ENCODE measurements at places on chromosomes 16 and 17.

GRCh38 chr16:85259115-85259831 is 147.0 kb upstream of the CIBAR2 start:
- no peak for DNase-seq

DNA sequence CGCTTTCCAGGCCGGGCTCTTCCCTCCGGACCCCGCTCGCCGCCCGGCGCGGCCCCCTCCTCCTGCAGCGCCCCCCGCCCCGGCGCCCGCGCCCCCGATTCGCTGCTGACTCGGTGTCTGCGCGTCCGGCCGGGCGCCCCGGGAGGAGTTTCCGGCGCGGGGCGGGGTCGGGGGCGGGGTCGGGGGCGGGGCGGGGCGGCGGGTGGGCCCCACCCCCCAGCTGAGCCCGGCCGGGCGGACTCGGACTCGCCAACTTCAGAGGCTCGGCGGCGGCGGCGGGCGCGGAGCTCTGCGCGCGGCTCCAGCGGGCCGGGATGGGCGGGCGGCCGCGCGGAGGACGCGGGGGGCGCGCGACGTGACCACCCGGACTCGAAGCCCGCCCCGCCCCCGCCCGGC is at the start of gene METRNL:
Gene METRNL, plus strand, starts transcription at position 258 of the 396 bp plus-strand sequence. CDS start 207 bp downstream, outside the sequence.
- peak; percentile 68 for DNase-seq

DNA sequence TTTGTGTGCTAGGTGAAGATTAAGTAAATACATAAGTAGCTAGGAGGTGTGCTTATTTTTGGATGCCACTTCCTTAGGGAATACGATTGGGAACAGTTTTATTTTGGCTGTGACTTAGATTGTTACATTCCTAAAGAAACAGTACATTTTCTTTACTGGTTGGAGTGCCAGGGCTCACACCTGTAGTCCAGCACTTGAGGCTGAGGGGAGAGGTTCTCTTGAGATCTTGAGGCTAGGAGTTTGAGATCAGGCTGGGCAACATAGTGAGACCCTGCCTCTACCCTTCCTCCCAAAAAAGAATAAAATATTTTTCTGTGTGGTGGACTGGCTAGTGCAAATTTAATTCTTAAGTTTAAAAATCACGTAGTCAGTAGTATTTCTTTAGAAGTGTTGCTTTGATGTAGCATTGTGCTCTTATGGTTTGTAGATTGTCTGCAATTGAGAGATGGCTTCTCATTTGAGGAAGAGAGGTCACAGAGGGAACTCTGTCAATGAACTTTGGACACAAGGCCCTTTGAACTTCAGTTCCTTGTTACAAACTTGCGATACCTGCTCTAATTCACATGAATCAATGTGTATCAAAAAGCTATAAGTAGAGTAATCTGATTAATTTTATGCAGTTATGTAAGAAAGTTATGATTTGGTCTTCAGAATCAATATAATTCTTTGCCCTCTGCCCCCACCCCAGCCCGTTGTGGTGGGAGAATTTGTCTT is 7.1 kb downstream of the HAPSTR1 start:
- DNase-seq = no peak

DNA sequence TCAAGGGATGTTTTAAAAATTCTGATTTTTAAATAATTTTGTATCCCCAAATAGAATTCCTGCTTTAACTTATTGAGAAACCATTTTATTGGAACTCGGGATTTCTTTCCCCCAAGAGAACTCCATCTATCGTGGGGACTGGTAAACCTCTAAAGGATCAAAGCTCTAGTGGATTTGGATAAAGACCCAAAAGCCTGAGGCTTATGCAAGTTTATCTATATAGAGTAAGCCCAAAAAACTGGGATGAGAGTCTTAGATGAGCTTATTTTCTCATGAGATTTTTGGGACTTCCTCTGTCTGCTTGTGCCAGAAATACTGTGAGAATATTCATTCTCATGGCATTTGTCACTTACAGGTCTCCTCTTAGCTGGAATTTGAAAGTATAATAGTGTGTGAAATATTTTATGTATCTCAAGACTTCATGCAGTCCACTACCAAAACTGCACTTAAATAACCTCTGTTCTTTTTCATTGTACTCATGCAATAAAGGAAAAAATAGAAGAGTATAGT is 333.1 kb downstream of the BCAS3 start:
- DNase-seq = no peak

DNA sequence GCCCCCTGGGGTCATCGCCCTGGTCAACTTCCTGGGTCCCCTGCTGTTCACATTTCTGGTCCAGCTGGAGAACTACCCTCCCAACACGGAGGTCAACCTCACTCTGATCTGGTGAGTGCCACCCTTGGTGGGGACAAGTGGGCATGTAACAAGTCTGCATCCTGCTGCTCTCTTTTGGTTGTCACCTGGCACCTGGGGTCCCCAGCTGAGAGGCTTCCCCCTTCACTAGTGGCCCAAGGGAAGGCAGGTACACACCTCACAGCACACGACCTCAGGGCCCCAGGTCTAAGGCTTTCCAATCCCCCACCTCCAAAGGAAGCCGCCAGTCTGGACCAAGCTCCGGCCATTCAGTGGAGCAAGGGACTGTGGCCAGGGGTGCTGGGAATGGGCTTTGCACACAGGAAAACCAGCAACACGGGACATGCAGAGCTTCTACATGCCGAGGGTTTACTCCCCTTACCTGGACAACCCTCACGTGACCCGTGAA is 4.4 kb downstream of the TMC8 start:
- no peak for DNase-seq

DNA sequence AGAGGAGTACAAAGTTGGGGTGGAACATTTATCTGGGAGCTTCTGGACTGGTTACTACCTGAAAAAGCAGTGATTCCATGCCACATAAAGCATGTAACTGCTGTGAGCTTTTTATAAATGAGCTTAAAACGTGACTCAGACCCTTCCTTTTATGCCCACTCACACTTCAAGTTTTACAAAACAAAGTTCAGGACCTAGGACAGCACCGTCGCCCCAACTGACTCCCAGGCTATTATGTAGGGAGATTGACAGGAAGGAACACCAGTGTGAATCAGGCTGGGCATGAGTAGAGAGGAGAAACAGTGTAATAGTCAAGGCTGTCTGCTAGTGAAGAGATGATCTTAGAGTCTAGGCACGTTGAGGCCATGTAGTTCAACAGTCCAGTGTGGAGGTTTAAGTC is 91.6 kb upstream of the DNAH9 start:
- no peak for DNase-seq

- DNase-seq = no peak
Measured at GRCh38 chr17:60348616-60349015, 43.3 kb downstream of the USP32 start.

DNA sequence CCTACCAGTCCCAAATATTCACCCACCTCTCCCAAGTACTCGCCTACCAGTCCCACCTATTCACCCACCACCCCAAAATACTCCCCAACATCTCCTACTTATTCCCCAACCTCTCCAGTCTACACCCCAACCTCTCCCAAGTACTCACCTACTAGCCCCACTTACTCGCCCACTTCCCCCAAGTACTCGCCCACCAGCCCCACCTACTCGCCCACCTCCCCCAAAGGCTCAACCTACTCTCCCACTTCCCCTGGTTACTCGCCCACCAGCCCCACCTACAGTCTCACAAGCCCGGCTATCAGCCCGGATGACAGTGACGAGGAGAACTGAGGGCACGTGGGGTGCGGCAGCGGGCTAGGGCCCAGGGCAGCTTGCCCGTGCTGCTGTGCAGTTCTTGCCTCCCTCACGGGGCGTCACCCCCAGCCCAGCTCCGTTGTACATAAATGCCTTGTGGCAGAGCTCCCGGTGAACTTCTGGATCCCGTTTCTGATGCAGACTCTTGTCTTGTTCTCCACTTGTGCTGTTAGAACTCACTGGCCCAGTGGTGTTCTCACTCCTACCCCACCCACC is 29.8 kb downstream of the POLR2A start:
- no peak for DNase-seq

- DNase-seq = no peak
Measured at GRCh38 chr16:26261621-26262020, 569.9 kb downstream of the HS3ST4 start.

- no peak for DNase-seq
Measured at GRCh38 chr16:1330260-1330914, 3.1 kb upstream of the BAIAP3 start.

DNA sequence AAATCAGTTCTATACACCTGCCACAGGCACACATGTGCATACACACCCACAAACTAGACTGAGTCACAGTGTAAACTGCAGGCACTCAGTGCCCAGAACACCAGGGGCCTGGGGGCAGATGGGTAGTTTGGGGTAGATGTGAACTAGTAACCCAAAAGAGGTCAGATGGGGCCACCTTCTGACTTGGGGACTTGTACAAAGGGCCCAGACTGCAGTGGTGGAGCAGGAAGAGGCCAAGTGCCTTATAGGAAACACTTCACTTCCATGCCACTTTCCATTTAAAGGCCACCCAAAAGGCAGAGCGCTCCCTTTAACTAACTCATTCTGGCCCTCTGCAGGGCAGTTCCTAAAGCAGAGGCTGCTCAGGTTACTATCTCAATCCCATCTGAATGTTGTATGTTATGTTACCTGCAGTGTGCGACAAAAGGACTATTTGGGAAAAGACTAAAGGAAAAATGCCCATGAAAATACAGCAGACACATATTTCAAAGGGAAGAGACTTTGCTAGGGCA is 27.8 kb upstream of the ERN1 start:
- no peak for DNase-seq

GRCh38 chr16:79756571-79756970 is 156.0 kb upstream of the MAF start:
- no peak for DNase-seq

DNA sequence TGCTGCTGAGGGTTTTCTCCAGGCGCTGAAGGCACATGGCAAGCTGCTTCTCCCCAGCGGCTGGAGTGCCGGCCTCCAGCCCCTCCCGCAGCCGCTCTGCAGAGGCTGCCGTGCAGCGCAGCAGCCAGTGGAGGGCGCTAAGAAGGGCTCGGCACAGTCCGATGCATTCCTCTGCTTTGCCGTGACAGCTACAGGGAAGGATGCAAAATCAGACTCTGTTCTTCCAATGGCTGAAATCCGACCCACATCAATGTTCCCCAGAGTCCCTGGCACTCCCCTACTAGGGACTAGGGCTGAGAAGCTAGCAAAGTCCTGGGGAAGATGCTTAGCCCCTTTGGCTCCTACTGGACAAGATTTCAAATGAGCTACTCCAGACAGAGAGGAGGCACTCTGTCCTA is 19.0 kb downstream of the MED24 start:
- no peak for DNase-seq

- no peak for DNase-seq
Measured at GRCh38 chr16:57911743-57912142, 59.2 kb downstream of the CNGB1 start.

DNA sequence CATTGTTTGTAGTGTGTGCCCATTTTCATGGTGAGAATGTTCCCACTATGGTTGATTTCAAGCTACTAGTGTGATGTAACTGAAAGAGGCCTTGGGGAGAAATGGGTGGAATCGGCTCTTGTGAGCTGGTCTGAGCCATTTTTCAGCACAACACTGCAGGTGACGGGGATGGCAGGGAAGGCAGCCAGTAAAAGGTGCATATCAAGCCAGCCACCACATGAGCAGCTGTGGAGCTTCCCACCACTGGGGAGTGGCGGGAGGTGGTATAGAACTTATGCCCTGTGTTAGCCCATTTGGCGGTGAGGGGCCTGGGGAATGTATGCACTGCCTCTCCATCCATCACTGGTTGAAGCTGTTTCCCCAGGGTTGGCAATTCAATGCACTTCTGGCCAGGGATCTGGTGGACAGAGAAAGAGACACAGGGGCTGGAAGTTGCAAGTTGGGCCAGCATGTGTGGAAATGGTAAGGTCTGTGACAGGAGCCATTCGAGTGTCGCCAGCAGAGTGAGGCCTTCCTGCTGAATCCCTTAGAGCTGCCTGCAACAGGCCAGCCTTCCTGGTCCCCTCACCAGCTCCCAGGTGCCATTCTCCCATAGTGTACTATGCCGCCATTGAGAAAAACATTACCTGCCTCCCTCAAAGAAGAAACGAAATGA is 31.7 kb upstream of the BRD7 start:
- DNase-seq = no peak

- DNase-seq = no peak
Measured at GRCh38 chr16:49681217-49681883, 174.6 kb downstream of the ZNF423 start.

GRCh38 chr17:31582151-31582907 is 190.9 kb downstream of the RAB11FIP4 start:
- peak; percentile 12 for DNase-seq

DNA sequence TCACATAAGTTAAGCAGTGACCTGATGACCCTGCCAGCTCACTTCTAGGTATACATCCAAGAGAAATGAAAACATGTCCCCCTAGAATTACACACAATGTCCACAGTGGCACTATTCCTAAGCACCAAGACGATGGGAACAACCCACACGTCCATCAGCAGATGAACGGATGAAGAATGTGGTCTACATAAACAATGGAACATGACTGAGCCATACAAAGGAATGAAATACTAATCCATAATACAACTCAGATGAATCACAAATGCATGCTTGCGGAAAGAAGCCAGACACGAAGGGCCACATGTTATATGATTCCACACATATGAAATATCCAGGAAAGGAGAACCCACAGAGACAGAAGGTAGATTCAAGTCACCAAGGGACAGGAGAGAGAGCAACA is 17.4 kb downstream of the USP22 start:
- DNase-seq = no peak

DNA sequence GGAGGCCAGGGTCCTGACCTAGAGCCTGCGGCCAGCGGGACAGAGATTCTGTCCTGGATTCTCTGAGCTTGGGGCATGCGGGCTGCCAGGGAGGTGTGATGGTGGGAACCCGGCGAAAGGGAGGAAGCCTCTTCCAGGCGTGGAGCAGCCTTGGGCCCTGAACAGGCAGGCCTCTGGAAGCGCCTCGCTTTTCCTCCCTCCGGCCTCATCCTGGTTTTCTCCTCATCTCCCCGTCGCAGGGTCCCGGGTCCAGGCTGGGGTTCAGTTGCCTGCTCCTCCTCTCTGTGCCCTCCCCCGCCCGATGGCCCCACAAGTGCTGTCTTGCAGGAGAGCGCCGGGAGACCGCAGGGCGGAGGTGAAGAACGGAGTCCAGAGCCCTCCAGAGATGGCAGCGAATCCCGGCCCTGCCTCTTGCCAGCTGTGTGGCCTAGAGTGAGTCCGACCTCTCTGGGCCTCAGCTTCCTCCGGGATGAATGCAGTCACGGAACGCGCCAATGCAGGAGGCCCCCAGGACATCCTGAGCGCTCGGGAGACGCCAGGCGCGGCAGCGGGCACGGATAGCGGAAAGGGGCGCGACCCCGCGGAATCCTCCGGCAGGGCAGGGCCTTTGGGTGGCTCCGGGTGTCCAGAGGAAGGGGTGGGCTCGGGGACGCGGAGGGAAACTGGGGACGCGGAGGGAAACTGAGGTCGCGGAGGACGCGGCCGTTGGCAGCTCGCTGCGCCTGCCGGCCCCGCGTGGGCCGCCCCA is 553 bp upstream of the RAB11FIP4 start:
- peak; percentile 13 for DNase-seq

GRCh38 chr17:2070241-2071023 is 15.5 kb downstream of the HIC1 start:
- DNase-seq = peak; percentile 77

- no peak for DNase-seq
Measured at GRCh38 chr17:4604111-4604644, 19.8 kb downstream of the SMTNL2 start.

GRCh38 chr16:29978564-29979270 is 5.0 kb downstream of the TAOK2 start:
- no peak for DNase-seq

GRCh38 chr17:79948945-79949655 is 86.6 kb downstream of the TBC1D16 start:
- DNase-seq = no peak
